ENCODE measurements at places on chromosomes 2 and 18.

DNA sequence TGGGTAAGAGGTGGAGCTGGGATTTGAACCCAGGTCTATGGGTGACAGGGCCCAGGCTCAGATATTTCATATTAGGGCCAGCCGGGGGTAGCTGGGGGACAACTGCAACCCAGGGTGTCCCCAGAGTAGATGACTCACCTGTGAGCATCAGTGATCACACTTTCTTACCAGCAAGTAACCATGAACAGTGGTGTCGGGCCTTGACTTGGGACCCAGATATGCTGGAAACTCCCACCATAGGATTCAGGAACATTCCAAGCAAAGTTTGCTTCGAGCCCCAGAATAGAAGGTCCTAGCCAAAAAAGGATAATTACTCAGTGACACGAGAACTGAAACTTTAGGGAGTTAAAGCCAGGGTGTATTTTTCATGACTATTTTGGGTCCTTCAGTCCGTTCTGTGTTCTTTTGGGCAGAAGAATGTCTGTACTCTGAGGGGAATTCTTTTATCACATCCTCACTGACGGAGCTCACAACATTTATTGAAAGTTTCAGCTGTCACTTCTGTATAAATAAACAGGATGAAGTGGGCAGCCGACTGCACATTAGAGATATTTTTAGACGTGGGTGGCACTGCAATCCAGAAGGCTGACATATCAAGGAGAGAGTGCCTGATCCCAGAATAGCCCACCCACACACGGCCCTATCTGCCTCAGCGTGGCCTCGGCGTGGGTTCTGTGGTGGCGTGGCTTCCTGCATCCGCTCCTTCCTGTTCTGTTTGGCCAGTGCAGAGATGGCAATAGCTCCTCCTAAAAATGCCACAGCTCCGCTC, 45.6 kb downstream of the RAMP1 start:
- DNase-seq, result no peak

- no peak for DNase-seq
Measured at GRCh38 chr2:101893681-101894381, 97.9 kb upstream of the IL1R2 start.

- no peak for DNase-seq
Measured at GRCh38 chr18:74499633-74500032, 3.5 kb downstream of the CNDP2 start.

GRCh38 chr2:236351966-236352525, 87.8 kb upstream of the ASB18 start:
- DNase-seq, result no peak

DNA sequence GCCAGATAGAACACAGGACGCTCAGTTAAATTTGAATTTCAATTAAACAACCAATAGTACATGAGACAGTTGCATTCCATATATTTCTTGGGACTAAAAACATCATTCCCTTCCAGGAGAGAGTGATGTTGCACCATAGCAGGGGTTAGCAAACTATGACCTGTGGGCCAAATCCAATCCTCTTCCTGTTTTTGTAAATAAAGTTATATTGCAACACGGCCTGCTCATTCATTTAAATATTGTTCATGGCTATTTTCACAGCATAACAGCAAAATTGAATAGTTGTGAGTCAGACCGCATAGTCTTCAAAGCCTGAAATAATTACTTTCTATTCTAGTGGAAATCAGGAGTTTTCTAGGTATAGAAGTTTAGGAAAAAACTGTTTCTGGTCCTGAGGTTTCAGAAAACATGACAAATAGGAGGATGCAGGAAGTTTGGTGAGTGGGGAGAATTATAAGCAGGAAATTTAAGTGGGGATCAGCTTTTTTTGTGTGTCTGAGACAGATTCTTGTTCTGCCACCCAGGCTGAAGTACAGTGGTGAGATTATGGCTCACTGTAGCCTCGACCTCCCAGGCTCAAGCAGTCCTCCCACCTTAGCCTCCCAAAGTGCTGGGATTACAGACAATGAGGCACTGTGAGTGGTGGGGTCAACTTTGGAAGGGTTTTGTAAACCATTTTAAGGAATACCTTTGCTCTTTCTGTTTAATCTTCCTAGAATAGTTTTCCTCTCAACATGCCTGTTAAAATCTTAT, 131.5 kb downstream of the SOCS6 start:
- DNase-seq, result no peak

DNA sequence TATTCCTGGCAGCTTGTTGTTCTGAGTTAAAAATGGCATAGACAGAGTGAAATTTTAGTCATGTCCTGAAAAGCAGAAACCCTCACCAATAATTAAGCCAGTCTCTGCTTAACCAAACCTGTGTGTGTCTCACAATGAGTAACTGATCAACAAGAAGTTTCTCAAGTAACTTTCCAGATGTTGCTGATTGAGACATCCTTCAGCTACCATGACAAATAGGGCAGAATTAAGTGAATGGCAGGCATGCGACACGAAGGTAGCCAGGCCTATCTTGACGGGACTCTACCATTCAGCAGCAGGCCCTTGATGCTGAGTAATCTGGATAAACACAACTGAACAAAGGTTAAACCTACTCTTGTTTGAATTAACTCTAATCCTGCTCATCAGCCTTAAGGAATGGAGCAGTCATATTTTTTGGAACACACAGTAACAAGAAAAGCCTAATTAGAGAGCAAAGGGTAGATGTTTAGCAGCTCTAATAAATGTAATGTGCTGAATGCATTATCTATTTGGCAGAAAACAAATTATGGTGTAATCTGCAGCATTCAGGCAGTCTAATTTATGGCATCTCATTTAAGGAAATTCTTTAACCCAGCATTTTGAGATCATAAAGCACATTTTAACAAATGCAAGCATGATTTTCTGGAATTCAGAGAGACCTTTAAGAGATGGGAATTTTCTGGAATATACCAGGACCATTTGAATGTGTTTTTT, 159.5 kb upstream of the EPHA4 start:
- DNase-seq, result no peak

- DNase-seq, result no peak
Measured at GRCh38 chr2:188984065-188984491, 9.9 kb downstream of the COL3A1 start.

DNA sequence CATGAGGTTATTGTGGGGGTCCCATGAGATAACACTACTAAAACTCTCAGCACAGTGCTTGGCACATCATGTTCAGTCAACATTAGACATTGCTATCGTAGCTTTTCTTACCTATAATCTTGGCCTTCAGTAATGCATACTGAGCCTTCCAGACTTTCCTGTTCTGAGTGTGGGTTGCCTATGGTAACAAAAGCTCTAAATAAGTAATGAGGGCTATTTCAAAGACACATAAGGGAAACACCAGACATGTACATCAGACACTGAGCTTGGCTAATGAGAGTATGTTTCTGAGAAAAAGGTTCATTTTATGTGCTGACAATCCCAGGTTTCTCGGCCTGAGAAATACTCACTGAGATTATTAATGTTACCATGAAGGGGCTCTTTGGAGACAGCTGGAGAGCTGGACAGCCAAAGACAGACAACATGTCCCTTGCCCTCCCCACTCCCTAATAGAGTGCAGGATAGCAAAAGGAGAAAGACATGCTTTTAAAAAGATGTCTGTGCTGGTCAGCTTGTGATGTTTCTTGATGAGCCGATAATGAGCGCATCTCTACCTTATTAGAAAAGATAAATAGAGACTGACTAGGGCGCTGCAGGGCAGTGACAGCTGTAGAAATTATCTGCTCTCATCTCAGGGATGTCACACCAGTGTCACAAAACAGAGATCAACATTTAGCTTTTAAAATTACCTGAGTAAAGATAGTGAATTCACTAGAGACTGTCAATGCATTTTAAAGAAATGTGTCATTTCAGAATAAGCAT, 25.4 kb downstream of the POLE4 start:
- DNase-seq, result no peak

DNA sequence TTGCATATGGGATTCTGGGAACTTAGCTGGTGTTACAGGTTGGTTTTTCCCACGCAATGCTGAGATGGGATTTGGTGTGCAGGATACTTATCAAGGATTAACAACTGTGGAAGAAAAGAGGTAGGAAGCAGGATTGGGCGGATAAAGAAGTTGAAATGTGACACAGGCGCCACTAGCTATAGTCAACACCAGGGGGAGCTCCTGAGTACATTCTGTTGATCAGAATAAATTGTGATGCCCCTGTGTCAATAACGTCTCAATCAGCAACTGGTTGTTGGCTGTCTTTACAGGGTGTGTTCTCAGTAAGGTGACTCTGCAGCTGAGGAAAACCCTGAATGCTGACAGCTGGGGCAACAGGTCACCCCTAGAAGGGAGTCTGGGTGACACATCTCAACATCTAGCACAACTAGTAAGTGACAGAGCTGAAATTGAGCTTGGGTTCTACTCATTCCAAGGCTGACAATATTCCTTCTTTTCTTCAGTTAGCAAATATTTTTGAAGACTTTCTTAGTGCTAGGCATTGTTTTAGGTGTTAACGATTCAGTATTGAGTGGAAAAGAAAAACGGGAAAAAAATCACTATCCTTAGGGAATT, 143.0 kb downstream of the ARL6IP6 start:
- no peak for DNase-seq

GRCh38 chr2:1986598-1986997, 242.3 kb upstream of the PXDN start:
- no peak for DNase-seq

DNA sequence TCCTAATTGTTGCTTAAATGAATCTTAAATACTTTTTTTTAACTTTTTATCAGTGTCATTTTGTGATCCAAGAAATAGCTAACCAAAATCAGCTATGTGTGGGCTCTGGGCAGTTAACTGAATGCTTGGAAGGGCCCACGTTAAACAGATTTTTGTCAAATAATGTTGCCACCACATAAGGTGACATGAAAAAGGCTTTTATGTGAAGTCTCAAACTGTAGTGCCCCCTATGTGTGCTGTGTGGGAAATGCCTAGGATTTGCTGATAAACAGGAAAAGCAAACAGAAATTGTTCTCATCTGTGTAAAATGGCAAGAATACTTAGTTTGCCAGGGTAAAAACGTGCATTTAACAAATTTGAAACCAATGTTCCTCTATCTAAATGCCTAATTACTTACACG, 242.2 kb downstream of the ZNF516 start:
- DNase-seq, result no peak

DNA sequence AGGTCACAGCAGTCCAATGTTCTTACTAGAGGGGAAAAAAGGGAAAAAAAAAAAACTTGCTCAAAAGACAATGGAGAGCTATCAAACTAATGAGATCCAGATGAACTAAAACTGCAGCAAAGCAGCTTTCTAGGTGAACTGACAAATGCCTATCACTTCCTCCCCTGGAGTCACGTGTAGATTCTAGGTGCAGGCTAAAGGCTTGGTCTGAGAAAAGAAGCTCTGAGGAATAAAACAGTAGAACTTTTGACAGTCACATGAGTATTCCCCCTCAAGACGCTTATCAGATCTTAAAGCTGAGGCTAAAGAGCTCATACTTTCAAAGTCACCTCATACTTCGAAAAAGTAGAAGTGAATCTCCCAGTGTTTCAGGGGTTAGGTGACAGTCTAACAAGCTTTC, 42.3 kb downstream of the SMAD2 start:
- no peak for DNase-seq

GRCh38 chr2:162372818-162373217, 28.9 kb downstream of the GCA start:
- no peak for DNase-seq

- no peak for DNase-seq
Measured at GRCh38 chr18:70044632-70045031, 97.0 kb upstream of the CD226 start.

- DNase-seq, result no peak
Measured at GRCh38 chr2:219171231-219171651, 1.4 kb upstream of the SLC23A3 start.

- DNase-seq, result no peak
Measured at GRCh38 chr18:58172031-58172430, 128.0 kb downstream of the NEDD4L start.

DNA sequence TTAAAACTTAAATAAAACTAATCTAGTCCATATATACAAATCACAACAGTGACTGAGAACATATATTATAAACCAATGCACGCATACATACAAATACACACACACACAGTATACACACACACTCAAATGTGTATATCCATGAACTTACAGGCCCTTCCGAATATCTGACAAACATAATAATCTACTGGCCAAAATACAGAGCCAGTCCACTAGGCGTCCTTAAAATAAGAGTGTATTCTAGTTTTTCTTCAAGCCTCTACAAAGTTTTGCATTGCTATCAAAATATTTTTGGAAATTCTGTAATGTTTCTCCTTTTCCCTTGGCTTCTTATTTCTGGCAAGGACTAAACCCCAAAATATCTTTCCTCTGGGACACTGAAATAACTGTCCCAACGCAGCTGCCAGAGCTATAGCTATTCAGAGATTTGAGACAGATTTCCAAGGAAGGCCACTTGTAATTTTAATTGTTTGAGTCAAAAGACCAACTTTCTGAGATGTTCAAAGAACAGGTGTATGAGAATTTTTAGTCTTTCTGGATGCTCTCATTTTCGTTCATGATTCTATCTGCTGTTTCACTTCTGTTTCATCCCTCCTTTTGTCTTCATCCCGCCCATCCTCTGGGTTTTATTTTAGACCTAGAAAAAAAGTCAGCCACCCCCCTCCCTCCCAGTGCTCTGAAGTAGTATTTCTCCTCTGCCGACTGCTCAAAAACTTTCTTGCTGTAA, 24.1 kb upstream of the SP3 start:
- no peak for DNase-seq

DNA sequence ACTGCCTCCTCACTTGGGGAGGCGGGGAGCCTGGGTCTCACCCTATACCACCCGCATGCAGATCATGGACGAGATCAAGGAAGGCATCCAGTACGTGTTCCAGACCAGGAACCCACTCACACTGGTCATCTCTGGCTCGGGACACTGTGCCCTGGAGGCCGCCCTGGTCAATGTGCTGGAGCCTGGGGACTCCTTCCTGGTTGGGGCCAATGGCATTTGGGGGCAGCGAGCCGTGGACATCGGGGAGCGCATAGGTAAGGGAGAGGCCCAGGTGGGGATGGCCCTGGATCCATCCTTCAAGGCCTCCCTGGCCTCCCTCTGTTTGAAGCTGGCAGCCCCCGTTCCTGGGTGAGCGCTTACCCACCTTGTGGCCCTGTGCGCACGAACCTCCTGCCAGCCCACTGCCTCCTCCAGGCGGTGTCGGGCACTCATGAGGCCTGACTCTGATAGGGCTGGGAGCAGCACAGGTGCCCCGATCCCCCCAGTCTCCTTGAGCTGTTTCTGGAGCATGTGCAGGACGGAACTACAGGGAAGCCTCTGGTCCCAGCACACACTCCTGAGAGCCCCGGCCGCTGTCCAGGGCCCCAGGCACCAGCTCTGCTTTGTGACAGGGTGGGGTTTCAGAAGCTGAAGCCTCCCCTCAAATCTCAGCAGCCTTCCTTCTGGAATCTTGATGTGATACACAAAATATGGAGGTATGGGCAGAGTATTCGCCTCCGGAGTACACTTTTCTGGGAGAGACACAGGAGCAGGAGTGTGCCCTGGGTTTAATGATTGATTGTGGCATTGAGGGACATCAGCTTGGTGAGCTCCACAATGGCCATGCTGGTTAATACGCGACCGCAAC, 708 bp downstream of the AGXT start:
- no peak for DNase-seq

DNA sequence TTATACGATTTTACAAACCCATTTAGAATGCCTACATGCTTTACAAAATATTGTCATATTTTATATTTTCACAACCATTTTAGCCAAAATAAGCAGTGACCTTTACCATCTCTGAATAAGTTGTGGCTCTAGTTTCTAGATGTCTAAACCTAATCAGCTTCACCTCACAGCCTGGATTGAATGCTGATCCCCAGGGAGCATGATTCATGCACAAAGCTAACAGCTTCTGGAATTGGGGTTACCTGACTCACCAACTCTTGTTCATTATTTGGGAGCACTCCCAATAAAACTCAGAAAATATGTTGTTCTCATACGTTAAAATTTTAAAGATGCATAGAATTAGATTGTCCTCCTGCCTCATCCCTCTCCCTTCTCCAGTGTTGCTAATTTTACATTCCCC, 611.7 kb upstream of the NETO1 start:
- DNase-seq, result no peak
